ENCODE measurements at places on chromosomes 7 and 10. TPM values are rescaled to one million over a fixed set of nuclear protein-coding genes. Genes with fewer than 3 reads are reported as not detected.

The GATAD1 gene
- 8.2 TPM for polyA plus RNA-seq

The PNLIP gene
- not detected for polyA plus RNA-seq

The ADIRF gene
- not detected for polyA plus RNA-seq

The KIAA1217 gene
- not detected for polyA plus RNA-seq

The TBX20 gene
- polyA plus RNA-seq, result not detected

The STAG3 gene
- polyA plus RNA-seq, result 6.0 TPM

The MET gene
- not detected for polyA plus RNA-seq

The KAZALD1 gene
- polyA plus RNA-seq, result not detected

DNA sequence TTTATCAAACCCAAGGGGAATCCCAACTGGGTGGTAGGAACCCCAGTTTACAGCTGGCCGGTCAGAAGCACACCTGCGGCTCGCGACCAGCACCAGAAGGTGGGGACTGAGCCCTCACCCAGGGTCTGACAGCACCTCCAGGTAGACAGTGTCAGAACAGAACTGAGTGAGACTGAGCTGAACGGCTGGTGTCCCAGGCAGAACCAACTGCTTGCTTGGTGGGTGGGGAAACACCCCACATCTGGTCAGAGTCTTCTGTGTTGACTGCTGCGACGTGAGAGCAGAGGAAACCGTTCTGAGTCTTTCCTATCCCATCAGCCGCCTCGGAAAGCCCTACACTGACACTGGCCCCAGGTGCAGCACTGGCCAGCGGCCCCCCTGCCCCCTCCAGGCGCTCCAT lies 160.7 kb downstream of the MAD1L1 start:
- no peak for DNase-seq

- no peak for DNase-seq
Observed at GRCh38 chr10:110857265-110858171, 14.2 kb upstream of the PDCD4 start.

DNA sequence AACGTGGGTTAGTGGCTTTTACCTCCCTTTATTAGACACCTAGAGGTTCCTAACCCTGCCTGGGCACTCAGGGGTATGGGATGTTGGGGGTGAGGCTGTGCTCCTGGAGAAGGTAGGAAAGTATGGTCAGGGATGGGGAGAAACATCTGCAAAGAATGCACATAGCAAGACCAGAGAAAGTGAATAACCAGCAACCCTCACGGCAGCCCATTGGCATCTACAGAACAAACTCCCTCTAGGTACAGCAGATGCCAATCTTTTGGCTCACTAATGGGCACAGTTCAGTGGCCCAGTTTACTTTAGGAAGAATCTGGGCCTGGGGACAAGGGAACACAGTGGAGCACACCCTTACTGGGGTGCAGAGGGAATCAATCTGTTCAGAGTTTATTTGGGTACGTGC lies 143.9 kb downstream of the JAZF1 start:
- no peak for DNase-seq

DNA sequence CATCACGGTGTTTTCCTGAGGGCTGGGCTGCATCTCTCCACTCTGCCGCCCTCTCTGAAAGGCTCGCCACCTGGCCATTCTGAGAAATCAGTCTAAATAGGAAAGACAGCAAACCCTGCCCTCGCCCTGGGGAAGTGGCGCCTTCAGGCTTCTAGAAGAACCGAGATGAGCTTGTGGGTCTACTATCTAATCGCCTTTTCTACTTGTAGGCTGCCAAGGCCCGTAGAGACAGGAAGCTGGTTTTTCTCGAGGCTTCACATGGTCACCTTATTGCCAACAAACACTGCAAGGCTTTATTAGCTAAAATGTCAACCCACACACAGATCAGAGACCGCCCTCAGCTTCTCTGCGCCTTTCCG lies 21.4 kb downstream of the LAT2 start:
- no peak for DNase-seq

DNA sequence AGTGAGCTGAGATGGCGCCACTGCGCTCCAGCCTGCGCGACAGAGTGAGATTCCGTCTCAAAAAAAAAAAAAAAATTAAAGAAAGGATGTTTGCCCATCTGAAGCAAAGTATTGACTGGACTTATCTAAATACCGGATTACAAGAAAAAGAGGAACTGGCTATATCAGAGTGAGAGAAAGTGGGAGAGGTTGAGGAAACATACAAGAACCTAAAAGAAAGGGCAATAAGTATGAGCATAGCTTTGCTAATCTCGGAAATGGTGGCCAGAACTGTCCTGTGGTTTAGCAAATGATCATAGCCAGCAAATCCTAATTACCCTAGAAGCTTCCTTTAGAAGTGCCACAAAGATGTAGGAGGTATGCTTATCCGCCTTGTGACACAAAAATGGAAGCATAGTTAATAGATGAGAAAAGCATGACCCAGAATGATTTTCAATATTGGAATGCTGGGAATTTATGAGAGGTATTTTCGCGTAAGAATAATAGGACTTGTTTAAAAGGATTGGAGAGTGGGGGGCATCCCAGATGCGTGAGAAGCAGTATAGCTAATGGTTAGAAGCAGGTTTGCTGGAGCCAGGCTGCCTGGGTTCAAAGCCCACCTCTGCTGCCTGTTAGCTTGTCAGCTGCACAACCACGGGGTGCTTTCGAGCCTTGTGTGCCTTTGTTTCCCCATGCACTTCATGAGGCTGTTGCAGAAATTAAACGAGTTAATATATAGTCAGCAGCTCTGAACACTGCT lies 1.2 kb upstream of the GTPBP4 start:
- DNase-seq, result no peak

DNA sequence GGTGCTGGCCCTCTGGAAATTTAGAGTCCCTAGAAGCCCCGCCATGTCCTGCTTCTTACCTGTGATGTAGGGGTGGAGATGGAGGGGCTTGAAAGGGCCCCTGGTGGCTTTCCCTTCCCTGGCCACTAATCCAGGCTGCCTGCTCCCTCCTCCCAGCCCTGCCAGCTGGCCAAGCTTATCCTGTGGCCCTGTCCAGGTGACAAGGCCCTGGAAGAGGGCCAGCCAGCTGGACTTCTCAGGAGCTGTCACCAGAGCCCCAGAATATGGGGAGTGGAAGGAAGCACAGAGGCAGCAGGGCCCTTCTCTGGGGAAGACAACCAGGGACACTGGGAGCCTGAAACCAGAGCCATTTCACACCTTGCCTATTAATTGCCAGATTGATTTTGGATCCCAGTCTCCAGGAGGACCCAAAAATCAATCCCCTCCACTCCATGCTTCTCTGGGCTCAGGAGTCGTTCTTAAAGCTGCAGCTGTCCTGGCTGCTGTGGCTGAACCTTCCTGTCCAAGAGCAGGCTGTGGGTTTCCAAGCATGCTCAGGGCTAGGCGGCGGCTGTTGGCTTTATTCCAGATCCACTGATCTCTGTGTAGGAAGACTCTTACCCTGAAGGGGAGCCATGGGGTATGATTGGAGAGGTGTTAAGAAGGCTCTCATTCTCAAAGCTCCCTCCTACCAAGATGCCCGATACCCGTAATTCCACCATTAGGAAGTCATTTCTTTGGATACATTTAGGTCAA lies 52.6 kb upstream of the PCBD1 start:
- DNase-seq, result no peak

- no peak for DNase-seq
Observed at GRCh38 chr10:8596929-8597472, 542.5 kb downstream of the GATA3 start.

GRCh38 chr10:97356918-97357317 lies 22.4 kb upstream of the FRAT2 start:
- DNase-seq, result no peak

DNA sequence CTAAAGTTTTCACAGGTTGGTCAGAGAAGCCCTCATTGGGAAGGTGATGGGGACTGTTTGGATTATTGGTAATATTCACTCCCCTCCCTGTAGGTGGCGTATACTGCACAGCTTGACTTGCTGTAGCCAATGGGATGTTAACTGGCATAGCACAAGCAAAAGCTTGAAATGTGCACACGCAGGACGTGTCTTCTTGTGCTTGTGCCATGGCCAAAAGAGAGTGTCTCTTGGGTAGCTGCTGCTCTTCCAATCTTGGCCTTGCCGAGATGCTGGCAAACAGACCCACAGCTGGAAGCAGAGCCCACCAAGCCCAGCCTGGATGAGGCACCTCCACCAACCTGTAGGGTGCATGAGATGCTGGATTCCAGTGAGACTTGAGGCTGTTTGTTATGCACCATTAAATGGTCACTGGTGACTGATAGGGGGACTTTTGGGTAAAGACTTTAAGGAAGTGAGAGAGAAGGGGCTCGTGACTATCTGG lies 266.0 kb downstream of the GRID1 start:
- no peak for DNase-seq

- no peak for DNase-seq
Observed at GRCh38 chr10:85379338-85379737, 987.3 kb downstream of the GRID1 start.

GRCh38 chr7:106346678-106347217 lies 62.0 kb upstream of the NAMPT start:
- DNase-seq, result peak; percentile 18

All from naive thymus-derived CD8-positive, alpha-beta T cell (primary cell).